ENCODE measurements at places on chromosomes 4 and X. TPM values are rescaled to one million over a fixed set of nuclear protein-coding genes. Genes with fewer than 3 reads are reported as not detected.

- H3K4me3 ChIP-seq: no peak overlapping the region
- no peak overlapping the region for H3K27ac ChIP-seq
- peaks cover 49% of the 10 kb centered on the region for H3K27me3 ChIP-seq
- no peak for DNase-seq
- no peaks in the 10 kb centered on the region for H3K4me1 ChIP-seq
Observed at GRCh38 chr4:8585186-8585585, 5.0 kb downstream of the GPR78 start.

The CXCL3 gene
- 1.5 TPM for total RNA-seq

DNA sequence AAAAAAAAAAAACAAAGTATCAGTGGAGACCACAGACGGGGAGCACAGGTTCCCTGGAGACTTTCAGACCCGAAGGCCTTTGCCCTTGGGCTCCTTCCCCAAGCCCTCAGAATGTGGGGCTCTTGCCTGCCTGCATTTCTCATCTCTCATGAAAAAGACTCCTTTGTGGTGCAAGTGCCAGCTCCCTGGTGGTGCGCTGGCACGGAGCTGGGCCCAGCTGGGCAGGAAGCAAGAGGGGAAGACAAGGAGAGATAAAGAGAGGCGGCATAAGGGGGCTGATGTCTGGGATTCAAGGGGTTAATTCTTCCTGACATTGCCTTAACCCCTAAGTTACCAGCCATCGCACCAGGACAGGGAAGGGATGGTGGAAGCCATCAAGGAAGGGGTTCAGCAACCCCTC lies 21.8 kb downstream of the NLGN3 start:
- H3K36me3 ChIP-seq: no peaks in the 10 kb centered on the region
- H3K4me1 ChIP-seq: peaks cover 3% of the 10 kb centered on the region
- H3K27ac ChIP-seq: no peak overlapping the region
- no peaks in the 10 kb centered on the region for H3K27me3 ChIP-seq
- DNase-seq: no peak

DNA sequence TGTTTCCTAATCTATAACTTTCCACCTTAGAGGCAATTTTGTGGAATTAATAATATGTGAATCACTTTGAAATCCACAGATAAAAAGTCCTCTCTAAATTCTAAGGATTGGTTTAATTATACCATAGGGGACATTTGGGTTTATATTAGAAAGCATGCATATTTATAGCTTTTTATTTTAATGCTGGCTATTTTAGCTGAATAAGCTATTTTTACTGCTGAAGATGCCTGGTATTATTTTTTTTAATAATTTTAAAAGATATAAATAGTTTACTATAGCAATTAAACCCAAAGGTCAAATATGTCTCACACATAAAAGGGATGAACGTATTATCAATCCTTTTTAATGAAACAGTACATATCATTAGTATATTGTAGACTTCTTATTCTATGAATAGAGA lies 415.4 kb downstream of the MAGEB5 start:
- no peaks in the 10 kb centered on the region for H3K27me3 ChIP-seq
- H3K36me3 ChIP-seq: no peaks in the 10 kb centered on the region
- H3K4me3 ChIP-seq: no peak overlapping the region
- H3K4me1 ChIP-seq: no peaks in the 10 kb centered on the region
- no peak for DNase-seq
